ENCODE measurements at places on chromosomes 16 and 17. TPM values are rescaled to one million over a fixed set of nuclear protein-coding genes. Genes with fewer than 3 reads are reported as not detected.

RHBDL1 gene
- total RNA-seq: 0.31 TPM

TPSG1 gene
- total RNA-seq: 0.29 TPM

CEP295NL gene
- total RNA-seq: not detected

CCL22 gene
- total RNA-seq: not detected

CES3 gene
- 30.3 TPM for total RNA-seq

TERB1 gene
- not detected for total RNA-seq

TTLL6 gene
- 0.10 TPM for total RNA-seq

GRCh38 chr17:55435408-55435807 lies 13.8 kb upstream of the MMD start:
- H3K4me1 ChIP-seq: no peaks in the 10 kb centered on the region
- H3K27me3 ChIP-seq: no peaks in the 10 kb centered on the region
- H3K27ac ChIP-seq: no peak overlapping the region
- no peaks in the 10 kb centered on the region for H3K36me3 ChIP-seq

- peaks cover 5% of the 10 kb centered on the region for H3K27me3 ChIP-seq
- H3K36me3 ChIP-seq: no peaks in the 10 kb centered on the region
- H3K4me3 ChIP-seq: no peak overlapping the region
- H3K4me1 ChIP-seq: no peaks in the 10 kb centered on the region
- H3K27ac ChIP-seq: no peak overlapping the region
- DNase-seq: no peak
Observed at GRCh38 chr17:44543905-44544523, 13.3 kb upstream of the FZD2 start.

- H3K4me3 ChIP-seq: no peak overlapping the region
- H3K27ac ChIP-seq: no peak overlapping the region
- H3K36me3 ChIP-seq: peaks cover 52% of the 10 kb centered on the region
- H3K4me1 ChIP-seq: peaks cover under 1% of the 10 kb centered on the region
- H3K27me3 ChIP-seq: no peaks in the 10 kb centered on the region
- no peak for DNase-seq
Observed at GRCh38 chr16:66824006-66824405, 6.8 kb downstream of the NAE1 start.

DNA sequence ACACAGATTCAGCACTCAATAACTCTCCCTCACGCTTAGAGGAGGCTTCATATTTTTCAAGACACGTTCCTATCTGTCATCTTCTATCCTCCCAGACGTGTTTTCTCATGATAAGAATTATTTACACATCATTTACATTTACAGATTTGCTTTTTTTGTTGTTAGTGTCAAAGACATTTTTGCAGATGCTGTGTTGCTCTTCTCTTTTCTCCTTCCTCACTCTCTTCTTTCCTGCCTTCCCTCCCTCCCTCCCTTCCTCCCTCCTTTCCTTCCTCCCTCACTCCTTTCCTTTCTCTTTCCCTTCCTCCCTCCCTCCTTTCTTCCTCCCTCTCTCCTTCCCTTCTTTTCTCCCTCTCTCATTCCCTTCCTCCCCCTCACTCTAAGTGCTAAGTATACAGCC lies 537.1 kb upstream of the HSBP1 start:
- peaks cover 12% of the 10 kb centered on the region for H3K4me1 ChIP-seq
- no peak for DNase-seq
- no peak overlapping the region for H3K4me3 ChIP-seq
- no peaks in the 10 kb centered on the region for H3K36me3 ChIP-seq

GRCh38 chr17:9729735-9730420 lies 61.5 kb downstream of the DHRS7C start:
- H3K4me3 ChIP-seq: no peak overlapping the region
- no peaks in the 10 kb centered on the region for H3K4me1 ChIP-seq

Measured in gastrocnemius medialis (tissue), 4 donors.